CD4-positive, alpha-beta T cell treated with Interleukin-4 for 1 hour (primary cell): ENCODE measurements at places on chromosomes 11 and 22.

GRCh38 chr11:70887542-70887827 is 364.9 kb downstream of the SHANK2 start:
- no peak for DNase-seq

DNA sequence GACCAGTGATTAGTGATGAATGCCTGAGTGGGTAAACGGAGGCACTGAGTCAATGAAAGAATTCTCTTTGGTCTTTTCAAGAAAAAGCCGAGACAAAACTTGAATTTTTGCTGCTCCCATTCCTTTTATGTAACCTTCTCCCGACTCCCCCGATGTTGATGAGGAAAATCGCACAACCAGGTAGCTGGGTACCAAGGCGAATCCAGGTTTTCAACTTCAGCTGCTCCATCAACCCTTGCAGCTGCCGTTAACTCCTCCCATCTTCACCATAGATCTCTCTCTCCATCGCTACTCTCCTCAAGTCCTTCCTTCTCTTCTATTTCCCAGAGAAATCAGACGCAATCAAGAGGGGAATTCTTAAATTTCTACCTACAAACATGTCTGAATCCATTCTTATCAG is 611 bp upstream of the USP2 start:
- DNase-seq, result no peak

GRCh38 chr22:43526946-43527345 is 115.1 kb downstream of the MPPED1 start:
- DNase-seq, result no peak

- DNase-seq, result no peak
Observed at GRCh38 chr11:9853929-9854552, 190.2 kb downstream of the SWAP70 start.
